ENCODE measurements at places on chromosomes 1 and 21.
A peak's percentile ranks its signal among the peaks of the same experiment; 100 is the strongest.

DNA sequence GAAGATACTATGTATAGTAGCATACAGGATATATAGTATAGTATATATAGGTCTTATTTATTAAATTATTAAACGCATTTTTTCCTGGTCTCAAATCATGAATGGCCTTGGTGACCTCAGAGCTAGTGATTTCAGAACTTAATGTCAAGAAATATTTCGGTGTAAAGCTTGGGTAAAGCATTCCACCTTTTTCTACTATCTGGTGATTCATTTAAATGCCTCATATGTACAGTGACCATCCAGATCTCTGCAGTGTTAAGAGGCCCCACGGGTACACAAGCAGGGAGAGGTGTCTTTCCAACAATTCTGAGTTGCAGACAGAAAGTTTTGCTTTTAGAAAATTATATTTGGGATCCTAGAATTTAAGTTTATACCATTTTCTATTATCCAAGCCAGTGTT is 626.5 kb downstream of the PTPRC start:
- no peak for DNase-seq

- no peak for DNase-seq
Observed at GRCh38 chr1:246567646-246568235, 1.5 kb downstream of the CNST start.

DNA sequence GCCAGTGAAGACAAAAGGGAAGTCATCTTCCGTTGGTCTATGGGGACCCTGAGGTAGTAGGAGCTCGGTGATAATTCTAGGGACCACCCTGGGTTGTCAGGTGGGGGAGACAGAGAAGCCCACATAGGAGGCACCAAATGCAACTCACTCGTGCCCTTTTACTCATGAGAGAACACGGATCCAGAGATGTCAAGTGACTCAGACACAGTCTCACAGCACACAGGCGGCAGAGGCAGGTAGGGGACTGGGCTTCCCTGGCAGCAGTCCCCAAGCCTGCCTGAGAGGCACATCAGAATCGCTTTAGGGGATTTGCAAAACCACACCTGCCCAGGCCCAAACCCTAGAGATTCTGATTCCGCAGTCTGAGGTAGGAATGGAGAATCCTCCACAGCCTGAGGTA is 31.3 kb upstream of the RUNX3 start:
- DNase-seq: no peak

GRCh38 chr1:37186246-37186756 is 152.0 kb upstream of the GRIK3 start:
- no peak for DNase-seq

GRCh38 chr1:171355727-171356126 is 41.7 kb downstream of the FMO4 start:
- DNase-seq: no peak

GRCh38 chr1:109089242-109090015 is 1.1 kb upstream of the TMEM167B start:
- DNase-seq: peak; percentile 78
